ENCODE measurements at places on chromosomes 6 and 20.
A peak's percentile ranks its signal among the peaks of the same experiment; 100 is the strongest.

DNA sequence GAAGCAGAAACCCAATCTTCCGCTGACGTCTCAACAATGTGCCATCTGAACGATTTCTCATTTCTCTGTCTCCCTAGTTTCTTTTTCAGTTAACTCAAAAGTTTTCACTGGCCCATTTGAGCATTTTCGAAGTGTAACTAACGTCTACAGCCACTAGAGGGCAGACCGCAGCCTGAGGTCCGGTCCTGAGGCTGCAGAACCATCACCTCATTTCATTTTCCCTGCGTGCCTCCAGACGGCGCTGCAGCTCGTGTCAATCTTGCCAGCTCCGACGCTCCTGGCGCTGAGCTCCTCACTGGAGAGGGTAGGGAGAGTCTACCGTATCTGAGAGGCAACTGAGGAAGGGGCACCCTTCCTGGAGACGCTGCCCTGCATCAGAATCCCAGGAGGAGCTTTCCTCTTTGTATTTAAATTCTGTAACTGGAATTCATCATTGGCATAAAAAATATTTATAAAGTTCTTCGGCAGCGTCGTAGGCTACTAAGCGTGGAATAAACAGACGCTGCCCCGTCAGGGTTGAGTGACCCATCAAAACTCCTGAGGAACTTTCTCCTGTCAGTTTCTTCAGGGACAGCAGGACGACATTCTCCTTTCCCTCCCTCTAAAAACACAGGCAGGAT is 28.5 kb upstream of the DTNBP1 start:
- peak; percentile 53 for DNase-seq

DNA sequence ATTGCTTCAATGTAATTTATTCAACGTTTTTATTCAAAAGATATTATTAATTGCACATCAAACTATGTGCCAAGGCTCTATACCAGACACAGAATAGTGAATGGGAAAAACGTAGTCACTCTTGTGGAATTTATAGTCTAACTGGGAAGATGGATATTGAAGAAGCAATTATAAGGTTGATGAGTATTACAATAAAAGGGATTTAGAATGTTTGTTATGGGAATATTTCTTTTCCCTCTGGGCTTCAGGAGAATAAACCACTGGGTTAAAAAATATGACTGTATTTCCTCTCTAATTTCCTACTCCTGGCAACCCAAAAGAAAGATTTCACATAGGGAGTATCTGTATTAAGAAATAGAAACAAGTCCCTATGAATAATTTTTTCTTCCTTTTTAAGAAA is 25.1 kb upstream of the UTRN start:
- DNase-seq, result no peak

DNA sequence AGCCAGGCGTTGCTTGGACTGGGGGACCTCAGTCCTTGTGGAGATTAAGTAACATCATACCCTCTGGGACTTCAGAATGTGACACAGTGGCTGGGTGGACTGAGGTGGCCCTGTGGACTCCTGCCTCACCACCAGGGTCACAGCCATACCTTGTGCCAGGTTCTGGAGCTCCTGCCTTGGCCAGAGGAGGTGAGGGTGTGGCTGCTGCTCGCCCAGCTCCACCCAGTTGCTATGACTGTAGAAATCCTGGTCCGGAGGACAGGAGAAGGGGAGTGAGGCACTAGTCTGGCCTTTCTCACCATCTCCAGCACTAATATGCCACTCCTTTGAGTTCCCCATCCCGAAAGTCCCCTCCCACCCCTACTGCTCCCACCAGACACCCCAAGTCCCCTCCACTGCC is 1.9 kb downstream of the VWA7 start:
- DNase-seq, result no peak

DNA sequence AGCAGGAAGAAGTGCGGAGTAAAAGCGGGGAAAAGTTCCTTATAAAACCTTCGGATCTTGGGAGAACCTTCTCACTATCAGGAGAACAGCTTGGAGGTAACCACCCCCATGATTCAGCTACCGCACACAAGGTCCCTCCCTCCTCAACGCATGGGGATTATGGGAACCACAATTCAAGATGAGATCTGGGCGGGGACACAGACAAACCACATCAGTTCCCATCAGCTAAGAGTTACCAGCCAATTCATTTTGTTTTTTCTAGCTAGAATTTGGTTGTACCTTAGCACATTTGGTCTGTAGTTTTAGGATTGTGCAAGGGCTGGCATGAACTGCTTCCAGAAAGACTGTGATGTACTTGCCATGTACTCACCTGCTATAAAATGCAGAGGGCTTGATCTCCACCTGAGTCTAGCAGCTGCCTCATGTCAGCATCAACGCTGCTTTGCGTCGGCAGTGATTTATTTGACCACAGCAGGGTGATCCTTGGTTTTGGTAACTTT is 94.7 kb upstream of the SLC2A12 start:
- no peak for DNase-seq

DNA sequence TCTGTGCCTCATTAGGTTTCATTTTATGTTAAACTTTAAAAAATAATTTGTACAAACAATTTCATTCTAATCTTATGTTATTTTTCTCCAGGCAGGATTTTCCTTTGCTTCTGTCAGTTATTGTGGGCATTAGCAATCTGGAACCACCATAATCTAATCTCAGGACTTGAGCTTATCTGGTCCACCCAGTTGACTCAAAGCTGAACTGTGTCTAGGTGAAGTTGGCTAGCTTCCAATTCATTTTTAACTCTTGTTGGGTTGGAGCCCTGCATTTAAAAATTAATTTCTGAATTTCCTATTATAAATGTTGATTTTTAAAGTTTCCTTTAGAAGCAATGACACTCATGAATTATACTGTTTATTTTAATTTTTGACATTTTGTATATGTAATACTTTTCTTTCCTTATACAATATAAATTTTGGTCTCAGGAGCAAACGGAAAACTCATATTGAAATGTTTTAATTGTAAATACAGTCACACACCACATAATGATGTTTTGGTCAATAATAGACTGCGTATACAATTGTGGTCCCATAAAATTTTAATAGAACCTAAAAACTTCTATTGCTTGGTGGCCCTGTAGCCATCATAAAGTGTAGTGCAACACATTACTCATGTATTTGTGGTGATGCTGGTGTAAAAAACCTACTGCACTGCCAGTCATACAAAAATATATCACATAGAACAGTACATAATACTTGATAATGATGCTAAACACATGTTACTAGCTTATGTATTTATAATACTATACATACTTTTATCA is 121.3 kb downstream of the CLVS2 start:
- DNase-seq, result no peak

DNA sequence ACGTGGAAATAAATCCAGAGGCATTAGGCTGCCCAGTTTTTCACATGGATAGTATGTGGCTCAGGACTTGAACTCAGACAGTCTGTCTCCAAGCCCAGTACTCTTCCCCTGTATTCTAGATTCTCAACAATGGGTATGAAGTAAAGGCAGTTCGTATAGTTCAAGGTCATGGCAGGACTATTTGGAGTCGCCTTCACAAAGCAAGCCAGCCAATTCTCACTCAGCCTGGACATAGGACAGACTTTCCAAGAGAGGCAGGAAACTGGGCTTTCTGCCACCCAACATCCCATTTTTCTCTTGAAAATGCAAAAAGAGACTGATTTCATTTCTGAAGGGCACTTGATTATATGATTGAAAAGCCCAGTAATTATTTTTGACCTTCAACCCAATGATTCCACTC is 111.0 kb downstream of the EDN1 start:
- no peak for DNase-seq

- no peak for DNase-seq
These were observed 156.1 kb upstream of the LRFN2 start for GRCh38 chr6:40743226-40743625.

GRCh38 chr6:17038316-17038715 is 63.5 kb upstream of the STMND1 start:
- DNase-seq, result no peak

GRCh38 chr20:49476016-49476355 is 6.5 kb downstream of the KCNB1 start:
- no peak for DNase-seq

- DNase-seq, result no peak
These were observed 726.6 kb downstream of the RFPL4B start for GRCh38 chr6:113073611-113074191.

GRCh38 chr20:58709013-58709702 is 16.6 kb downstream of the NPEPL1 start:
- DNase-seq, result no peak

DNA sequence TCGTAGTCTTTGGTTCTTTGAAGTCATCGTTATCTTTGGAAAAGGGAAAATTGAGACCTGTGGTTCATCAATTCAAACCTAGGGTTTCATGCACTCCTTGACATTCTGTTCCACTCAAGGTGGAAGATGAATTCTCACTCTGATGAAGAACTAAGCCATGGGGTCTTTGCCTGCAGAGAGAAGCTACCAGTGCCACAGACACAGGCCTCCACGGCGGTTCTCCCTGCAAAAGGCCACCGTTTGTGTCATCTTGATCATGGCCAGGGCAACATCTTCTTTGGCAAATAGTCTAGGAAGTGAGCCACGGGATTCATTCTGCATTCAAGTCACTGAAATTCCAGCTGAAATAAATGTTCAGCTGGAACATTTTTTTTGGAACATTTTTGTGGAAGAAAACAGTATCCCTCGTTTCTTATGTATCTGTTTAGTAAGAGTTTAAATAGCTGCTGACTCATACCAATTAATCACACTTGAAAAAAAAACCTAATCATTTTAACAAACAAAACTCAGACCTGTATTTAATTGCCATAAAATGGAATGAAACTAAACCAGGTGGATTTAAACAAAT is 206.0 kb upstream of the FOXQ1 start:
- DNase-seq, result no peak

DNA sequence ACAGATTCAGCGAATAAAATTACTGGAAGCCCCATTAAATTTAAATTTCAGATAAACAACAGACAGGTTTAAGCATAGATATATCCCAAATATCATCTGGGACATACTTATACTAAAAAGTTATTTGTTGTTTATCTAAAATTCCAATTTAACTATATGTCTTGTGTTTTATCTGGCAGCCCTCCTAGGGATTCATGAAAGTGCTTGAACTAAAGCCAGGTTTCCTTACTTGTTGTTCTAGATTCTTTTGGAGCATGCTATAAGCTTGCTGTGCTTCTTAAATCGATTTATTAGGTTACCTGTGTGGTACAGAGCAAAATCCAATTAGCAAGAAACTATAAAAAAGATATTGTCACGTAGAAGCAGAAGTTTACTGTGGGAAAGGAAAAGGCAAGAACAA is 202.5 kb upstream of the GMDS start:
- no peak for DNase-seq

Data from NCI-H1092 (cell line).